ENCODE measurements at places on chromosomes 16 and 17.
A peak's percentile ranks its signal among the peaks of the same experiment; 100 is the strongest.

GRCh38 chr16:88449267-88449561, 3.9 kb upstream of the ZFPM1 start:
- DNase-seq = no peak

DNA sequence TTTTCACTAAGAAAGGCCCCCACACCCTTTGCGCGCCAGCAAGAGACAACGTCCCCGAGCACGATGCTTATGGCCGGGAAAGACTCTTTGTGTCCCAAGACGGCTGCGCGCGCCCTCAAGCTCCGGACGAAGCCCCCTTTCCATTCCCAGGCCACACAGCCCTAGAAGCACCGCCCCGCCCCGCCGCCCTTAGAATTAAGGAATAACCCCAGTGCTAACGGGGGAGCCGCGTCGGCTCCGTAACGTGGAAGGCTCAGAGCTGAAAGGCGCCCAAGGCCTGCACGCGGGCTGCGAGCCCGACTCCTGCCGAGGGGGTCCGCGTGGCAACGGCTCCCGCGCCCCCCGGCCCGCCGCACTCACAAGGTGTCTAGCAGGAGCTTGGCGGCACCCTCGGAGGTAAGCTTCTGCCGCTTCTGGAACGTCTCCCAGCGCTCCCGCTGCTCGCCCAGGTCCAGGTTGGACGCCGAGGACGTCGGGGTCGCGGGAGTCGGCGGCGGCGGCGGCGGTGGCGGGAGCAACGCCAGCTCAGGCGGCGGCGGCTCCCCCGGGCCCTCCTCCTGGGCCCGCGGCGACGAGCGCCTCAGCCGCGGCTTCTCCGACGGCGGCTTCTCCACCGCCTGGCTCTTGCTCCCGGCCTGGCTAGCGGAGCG, 477 bp downstream of the CENPV start:
- no peak for DNase-seq

DNA sequence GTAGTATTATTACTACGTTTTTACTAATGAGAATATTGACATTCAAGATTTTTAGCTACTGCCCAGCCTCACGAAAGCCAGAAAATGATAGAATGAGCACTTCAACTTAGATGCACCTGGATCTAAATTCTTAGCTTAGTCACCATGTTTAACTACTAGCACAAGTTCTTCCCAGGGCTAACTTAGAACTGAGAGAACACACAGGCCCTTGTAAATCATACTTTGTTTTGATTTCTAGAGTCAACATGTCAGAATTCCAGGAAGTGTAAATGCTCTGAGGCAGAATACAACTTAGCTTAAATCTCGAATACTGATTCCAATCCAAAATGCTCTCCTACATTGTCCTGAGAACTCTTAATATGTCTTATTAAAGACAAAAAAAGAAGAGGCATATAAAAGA, 6.8 kb upstream of the ACSM1 start:
- DNase-seq = no peak

GRCh38 chr16:27243725-27244362, 24.7 kb downstream of the NSMCE1 start:
- no peak for DNase-seq

GRCh38 chr16:28167730-28168129, 44.0 kb downstream of the XPO6 start:
- DNase-seq = no peak

DNA sequence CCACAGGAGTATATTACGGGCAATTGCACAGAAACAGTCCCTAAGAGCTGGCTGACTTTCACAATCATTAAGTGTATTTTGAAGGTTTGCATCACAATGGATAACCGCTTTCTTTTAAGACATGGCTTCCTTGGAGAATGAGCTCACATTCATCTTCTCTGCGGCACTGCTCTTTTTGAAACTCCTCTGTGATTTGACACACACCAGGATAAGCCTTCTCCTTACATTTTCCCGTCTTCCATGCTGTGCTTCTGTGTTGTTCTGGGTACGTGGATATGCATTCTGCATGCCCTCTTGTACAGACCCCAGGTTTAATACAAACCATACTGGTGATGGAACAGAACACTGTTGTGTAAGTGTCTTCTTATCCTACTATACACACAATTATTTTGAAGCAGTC, 89.5 kb upstream of the METRNL start:
- no peak for DNase-seq

- DNase-seq = no peak
Observed at GRCh38 chr16:83301971-83302370, 505.8 kb upstream of the HSBP1 start.

GRCh38 chr16:79519448-79519847, 81.1 kb downstream of the MAF start:
- DNase-seq = no peak

DNA sequence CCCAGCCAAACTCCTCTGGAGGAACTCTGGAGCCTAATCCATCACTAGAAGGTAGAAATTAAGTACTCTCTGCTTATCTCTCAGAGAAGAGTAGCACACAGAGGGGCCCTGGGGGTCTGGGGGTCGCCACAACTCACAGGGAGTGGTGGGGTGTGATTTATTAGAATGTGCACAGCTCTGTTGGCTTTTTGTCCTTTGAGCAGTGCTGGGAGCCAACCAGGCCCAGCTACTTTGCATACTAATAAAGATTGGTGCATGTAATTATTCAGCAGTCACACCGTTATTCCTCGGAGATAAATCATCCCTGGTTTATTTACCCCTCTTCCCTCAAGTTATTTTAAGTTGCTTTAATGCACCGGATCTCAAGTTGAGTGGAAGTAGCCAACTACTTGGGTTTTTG, 606.7 kb upstream of the EEF2KMT start:
- DNase-seq = no peak

- DNase-seq = no peak
Observed at GRCh38 chr16:85389679-85390470, 223.2 kb upstream of the GSE1 start.

DNA sequence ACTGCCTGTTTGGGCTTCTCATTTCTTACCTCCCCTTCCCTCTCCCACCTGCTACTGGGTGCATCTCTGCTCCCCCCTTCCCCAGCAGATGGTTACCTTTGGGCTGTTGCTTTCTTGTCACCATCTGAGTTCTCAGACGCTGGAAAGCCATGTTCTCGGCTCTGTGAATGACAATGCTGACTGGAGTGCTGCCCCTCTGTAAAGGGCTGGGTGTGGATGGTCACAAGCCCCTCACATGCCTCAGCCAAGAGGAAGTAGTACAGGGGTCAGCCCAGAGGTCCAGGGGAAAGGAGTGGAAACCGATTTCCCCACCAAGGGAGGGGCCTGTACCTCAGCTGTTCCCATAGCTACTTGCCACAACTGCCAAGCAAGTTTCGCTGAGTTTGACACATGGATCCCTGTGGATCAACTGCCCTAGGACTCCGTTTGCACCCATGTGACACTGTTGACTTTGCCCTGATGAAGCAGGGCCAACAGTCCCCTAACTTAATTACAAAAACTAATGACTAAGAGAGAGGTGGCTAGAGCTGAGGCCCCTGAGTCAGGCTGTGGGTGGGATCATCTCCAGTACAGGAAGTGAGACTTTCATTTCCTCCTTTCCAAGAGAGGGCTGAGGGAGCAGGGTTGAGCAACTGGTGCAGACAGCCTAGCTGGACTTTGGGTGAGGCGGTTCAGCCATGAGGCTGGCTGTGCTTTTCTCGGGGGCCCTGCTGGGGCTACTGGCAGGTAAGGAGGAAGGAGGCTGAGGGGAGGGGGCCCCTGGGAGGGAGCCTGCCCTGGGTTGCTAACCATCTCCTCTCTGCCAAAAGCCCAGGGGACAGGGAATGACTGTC, at the start of gene CD68:
TSS of gene CD68 (plus strand) at position 638 of the 833 bp plus-strand sequence. CDS start at position 678, 40 bp downstream.
- DNase-seq = peak; percentile 69

GRCh38 chr17:37741341-37742115, 3.3 kb downstream of the HNF1B start:
- no peak for DNase-seq

- DNase-seq = no peak
Observed at GRCh38 chr17:888998-889441, 90.6 kb downstream of the NXN start.

- no peak for DNase-seq
Observed at GRCh38 chr17:4782652-4783051, 3.5 kb downstream of the VMO1 start.

- no peak for DNase-seq
Observed at GRCh38 chr17:33220036-33220435, 73.1 kb downstream of the ASIC2 start.

DNA sequence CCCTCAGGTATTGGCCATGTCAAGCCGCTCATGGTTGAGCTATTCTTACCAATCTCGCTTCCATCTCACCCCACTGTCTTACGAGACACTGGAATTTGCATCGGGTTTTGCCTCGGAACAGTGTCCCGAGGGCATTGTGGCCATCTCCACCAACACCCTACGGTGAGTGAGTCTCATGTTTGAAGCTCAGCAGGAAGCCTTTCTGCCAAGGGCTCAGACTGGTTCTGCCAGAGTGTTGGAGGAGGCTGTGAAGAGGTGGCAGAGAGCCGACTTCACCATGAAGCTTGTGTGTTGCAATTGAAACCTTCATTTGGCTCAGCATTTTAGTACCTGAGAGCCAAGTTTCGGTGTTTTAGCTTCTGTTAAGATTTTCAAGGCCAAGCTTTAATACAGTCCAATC, 38.0 kb downstream of the SF3B3 start:
- no peak for DNase-seq

- peak; percentile 63 for DNase-seq
Observed at GRCh38 chr16:61791464-61791863, 244.8 kb downstream of the CDH8 start.

All from astrocyte of the hippocampus (primary cell).